ENCODE measurements at places on chromosomes 2 and 18.

GRCh38 chr18:57427429-57428201, 7.6 kb upstream of the ONECUT2 start:
- no peak for DNase-seq

- peak; percentile 80 for DNase-seq
These were observed 819 bp upstream of the KLF11 start for GRCh38 chr2:10042301-10043161.

DNA sequence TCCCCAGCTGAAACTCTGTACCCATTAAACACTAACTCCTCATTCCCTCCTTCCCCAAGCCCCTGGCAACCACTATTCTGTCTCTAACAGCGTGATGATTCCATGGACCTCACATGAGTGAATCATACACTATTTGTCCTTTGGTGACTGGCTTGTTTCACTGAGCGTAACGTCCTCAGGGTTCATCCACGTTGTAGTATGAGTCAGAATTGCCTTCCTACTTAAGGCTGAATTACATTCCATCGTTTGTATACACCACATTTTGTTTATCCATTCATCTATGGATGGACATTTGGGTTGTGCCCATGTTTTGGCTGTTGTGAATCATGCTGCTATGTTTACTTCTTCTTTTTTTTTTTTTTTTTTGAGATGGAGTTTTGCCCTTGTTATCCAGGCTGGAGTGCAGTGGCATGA, 19.6 kb upstream of the CABLES1 start:
- DNase-seq: peak; percentile 62

- DNase-seq: no peak
These were observed 30.4 kb downstream of the SERTAD2 start for GRCh38 chr2:64623242-64623850.

GRCh38 chr2:3154146-3154545, 223.5 kb downstream of the EIPR1 start:
- DNase-seq: no peak

GRCh38 chr2:1671916-1672315, 72.4 kb downstream of the PXDN start:
- no peak for DNase-seq

GRCh38 chr2:214069254-214069653, 341.6 kb upstream of the VWC2L start:
- peak; percentile 36 for DNase-seq

- no peak for DNase-seq
These were observed 32.0 kb downstream of the CDH19 start for GRCh38 chr18:66571845-66572244.

GRCh38 chr18:12308386-12309100, 502 bp downstream of the TUBB6 start:
- peak; percentile 96 for DNase-seq

DNA sequence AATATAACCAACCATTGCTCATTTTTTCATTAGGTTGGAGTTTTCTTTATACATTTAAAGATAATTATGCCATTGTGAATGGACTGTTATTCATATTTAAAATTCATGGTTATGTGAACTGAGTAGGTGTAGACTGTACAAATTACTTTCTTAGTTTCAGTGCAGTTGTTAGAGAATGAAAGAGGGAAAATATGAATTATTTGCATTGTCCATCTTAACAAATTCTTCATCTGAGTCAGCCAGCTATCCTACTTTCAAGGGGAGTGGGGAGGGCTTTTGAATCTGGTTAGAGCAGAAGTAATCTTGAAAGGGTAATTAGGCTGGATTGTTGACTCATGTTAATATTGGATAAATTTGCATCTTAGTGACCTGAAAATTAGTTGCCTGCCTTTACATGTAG, 212.0 kb downstream of the MCFD2 start:
- DNase-seq: no peak

DNA sequence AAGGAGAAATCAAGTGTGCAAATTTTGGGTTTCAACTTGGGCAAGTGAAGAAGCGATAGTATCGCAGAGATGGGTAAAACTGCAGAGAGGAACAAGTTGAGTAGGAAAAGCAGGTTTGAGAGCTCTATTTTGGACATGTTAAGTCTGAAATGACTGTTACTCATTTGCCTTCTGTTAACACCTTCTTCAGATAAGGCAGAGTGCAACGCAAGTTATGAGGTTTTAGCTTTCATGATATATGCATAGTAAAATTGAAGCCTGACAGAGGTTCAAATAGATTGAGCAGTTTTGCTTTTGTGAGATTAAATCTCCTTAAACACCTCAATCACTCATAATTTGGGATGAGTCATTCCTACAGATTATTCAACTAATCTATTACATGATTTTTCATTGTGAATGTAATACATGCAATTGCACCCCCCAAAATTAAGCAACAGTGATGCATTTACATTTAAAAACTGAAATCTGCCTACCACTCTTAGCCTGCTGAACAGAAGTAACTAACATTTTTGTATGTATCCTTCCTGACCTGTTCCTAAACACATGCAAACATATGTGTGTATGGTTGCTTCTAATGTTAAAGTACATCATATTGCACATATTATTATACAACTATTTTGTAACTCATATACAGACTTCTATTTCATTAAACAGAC, 575.4 kb downstream of the ARHGAP15 start:
- DNase-seq: peak; percentile 6

- no peak for DNase-seq
These were observed 166.5 kb upstream of the CXCR4 start for GRCh38 chr2:136284226-136285119.

GRCh38 chr2:159613651-159614285, 2.6 kb downstream of the BAZ2B start:
- DNase-seq: peak; percentile 53

GRCh38 chr18:48308755-48309575, 100.2 kb downstream of the ZBTB7C start:
- no peak for DNase-seq

DNA sequence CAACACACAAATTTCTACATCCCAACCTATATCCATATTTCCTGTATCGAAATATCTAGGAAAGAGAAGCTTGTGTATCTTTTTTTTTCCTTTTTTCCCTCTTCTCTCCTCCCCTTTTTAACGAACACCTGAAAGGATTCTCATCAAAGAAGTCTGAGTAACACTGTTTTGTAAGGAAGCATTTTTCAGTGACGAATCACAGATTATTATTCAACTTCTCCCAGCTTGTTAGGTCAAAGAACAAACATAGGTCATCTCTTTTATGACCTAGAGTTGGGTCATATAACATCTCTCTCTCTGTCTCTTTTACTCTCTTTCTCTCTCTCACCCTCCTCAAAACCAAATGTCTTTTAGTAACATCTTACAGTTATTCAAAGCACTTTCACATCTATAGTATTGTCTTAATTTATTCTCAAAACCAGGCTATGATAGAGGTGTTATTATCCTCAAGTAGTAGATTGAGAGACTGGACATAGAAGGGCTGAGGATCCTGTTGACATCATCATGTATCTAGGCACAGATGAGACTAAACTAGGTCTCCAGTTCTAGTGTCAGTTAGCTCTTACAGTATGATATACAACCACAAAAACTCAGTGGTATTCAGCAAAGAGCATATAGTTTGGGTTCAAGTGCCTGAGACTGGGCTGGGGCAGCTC, 80.1 kb upstream of the SPOPL start:
- DNase-seq: no peak

DNA sequence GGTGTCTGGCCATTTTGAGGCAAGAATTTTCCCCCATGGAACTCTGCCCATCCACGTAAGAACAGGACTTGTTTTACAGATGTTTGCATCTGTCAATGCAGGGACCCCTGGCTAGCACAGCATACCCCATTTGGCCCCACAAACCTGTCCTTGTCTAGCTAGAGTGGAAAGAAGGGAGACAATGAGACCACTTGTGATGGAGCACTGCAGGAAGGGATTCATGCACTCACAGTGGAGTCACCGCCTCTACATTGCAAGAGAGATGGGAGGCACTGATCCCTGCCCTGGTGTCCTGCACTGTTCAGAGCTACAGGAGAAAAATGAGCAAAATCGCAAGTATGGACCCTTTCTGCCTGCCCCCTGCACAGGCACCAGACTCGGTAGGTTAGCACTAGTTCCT, 32.5 kb downstream of the NPAS2 start:
- no peak for DNase-seq

GRCh38 chr2:204491528-204491927, 53.7 kb upstream of the PARD3B start:
- no peak for DNase-seq

- DNase-seq: no peak
These were observed 40.9 kb upstream of the ATL2 start for GRCh38 chr2:38417745-38418689.

DNA sequence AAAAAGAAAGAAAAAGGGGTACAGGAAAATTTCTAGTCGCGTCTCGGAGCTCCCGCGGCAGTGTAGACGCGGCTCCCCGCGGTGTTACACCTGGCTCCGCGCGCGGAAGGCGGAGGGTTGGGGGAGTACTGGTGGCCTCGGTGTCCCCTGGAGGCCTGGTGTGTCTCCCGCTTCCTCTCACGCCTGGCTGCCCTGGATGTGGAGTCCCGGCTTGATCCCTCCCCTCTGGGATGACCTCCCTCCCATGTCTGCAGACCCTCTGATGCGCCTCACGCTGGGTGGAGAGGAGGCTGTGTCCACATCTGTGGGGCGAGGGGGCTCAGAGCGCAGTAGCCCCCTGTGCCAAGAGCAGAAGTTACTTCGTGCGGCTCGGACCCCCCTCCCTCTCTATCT, 1.2 kb downstream of the KIF5C start:
- DNase-seq: no peak

- DNase-seq: no peak
These were observed 26.8 kb downstream of the FAM178B start for GRCh38 chr2:96959406-96960110.

GRCh38 chr2:145324748-145325147, 804.8 kb upstream of the ZEB2 start:
- no peak for DNase-seq

GRCh38 chr2:62556086-62556485, 50.1 kb upstream of the TMEM17 start:
- DNase-seq: no peak

DNA sequence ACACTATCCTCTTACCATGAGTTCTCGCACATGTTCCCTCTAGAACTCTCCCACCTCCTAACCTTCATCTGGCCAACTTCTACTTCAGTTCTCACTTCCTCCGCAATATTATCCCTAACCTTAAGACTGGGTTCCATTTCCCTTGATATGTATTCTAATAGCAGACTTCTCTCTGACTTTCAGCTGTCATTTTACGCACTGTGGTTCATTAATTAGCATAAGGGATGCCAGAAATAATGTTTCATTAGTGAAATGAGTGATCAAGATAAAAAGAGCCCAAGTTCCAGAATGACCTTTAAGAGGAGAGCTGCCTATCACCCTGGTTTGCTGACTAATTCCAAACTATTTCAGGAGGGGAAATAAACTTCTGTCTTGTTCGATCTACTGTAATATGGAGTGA, 108.6 kb upstream of the CCDC150 start:
- DNase-seq: no peak

DNA sequence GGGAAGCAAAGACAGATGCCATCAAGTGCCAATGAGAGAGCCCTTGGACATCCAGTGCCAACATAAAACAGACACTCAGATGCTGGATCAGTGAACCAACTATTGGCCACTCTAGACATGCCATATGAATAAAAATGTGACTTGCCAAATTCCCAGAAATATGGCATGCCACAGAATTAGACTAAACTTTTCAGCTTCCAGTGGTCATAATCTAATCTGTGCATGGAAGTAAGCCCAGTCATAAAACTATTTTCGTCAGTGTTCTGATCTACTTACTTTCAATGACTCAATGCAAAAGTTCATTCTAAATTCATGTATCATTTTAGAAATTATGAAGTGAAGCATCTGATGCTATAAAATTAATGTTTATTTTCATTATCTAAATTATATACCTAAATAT, 1506.2 kb upstream of the NXPH2 start:
- DNase-seq: no peak

Measured in suppressor macrophage treated with lipopolysaccharide for 4 hours (primary cell).